ENCODE measurements at places on chromosomes 1 and 21.

- DNase-seq, result no peak
Measured at GRCh38 chr21:44371596-44371995, 18.2 kb downstream of the TRPM2 start.

- no peak for DNase-seq
Measured at GRCh38 chr1:46948629-46949416, 7.5 kb upstream of the CYP4A11 start.

DNA sequence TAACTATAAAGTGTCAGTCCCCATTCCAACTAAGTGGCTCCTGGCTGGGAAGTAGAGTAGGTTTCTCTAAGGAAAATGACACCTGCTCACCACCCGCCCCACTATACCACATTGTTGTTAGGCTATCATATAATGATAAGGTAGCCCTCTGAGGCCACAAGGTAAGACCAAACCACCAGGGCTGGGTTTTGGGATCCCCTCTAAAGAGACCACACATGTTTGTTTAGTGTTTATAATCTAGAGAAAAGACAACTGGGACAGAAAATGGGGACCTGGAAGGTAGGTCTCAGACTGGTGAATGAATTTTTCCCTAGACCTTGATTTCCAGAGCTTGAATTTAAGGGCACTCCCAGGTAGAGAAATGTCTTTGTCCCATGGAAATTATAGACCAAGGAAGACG is 15.2 kb downstream of the AKIRIN1 start:
- DNase-seq, result no peak

DNA sequence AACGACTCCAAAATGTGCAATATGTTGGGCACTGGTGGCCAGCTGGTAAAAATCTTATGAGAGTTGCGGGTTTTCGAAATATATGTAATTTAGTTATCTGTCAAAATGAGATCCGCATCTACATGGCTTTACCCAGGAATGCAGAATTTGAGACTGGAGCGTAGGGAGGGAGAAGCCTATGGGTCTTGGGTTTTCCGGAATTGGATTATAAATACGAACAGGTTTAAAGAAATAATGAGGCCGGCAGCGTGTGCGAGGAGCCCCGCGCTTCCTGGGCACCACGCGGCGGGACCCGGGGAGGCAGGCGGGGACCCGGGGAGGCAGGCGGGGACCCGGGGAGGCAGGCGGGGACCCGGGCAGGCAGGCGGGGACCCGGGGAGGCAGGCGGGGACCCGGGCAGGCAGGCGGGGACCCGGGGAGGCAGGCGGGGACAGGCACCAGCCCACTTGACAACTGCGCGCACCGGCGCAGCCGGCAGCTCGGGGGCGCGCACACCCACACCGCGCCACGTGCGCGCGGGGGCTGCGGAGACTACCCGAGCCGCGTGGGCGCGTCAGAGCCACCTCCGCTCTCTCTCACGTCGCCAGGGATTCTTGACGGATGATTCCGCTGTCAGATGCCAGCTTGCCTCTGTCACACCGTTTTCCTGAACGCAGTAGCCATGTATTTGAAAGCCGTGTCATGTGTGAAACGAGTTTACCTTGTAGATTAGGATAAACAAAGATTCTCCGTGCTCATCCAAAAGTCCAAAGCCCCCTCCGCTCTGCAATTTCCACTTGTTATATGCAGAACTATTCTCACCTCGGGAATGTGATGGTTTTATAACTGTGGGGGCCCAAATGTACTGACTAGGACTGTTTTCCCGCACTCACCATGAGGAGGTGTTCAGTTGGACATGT is 54.3 kb upstream of the HNRNPU start:
- DNase-seq, result peak; percentile 36

DNA sequence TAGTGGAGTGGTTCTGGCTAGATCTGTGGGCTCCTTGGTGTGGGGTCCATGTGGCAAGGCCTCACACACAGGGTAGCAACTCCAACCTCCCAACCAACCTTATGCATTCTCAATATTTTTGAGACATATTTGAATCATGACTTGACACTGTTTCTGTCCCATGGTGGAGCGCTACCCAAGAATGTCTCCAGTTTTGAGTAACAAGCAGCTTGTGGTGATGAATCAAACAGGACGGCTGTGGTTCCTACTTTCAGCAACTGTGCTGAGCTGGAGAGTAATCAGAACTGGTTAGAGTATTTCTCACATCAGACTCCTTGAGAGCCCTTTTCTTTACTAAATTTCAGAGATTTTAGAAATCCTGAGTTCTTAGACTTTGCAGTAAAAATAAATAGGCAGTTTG is 3.1 kb downstream of the LCE3D start:
- no peak for DNase-seq

DNA sequence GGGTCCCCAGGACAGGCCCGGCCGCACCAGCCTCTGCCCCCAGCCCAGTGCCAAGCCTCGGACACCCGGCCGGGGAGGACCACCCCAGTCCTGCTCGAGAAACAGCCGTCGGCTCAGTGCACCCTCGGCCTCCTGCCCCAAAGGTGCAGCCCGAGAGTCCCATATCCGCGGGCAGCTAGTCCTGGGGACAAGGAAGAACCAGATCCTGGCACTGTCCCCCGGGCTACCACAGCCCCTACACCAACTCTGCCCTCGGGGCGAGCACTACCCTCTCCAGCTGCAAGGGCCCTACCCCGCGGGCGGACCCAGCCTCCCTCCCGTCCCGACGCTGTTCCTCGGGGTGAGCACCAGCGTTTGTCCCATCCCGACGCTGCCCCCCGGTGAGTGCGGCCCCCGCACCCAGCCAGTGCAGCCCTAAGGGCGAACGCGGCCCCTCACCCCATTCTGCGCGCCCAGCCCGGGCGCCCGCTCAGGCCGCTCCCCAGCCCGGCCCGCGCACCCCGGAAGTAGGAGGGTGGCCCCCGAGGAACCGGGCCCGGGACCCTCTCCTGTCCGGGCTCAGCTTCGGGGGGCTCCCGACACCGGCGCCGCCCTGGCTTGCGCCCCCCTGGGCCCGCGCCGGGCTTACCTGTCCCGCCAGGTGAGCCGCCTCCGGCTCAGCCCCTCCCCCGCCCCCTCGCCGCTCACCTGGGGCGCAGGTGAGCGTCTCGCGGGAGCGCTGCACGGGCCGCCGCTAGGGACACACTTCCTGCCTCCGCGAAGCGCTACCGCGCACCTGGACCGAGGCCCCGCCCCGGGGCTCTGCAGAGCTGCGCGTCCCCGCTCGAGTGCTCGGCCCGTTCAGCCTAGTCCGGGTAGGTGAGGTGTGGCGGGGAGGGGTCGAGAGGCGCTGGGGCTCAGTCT is at the start of gene KDF1:
KDF1 (minus strand) TSS at position 747 of the 903 bp plus-strand sequence. CDS start 8,088 bp downstream, outside the sequence.
- DNase-seq, result no peak

Measured in mesenchymal stem cell (in vitro differentiated cells and primary cell).